ENCODE measurements at places on chromosomes 7 and 10.
A peak's percentile ranks its signal among the peaks of the same experiment; 100 is the strongest.

DNA sequence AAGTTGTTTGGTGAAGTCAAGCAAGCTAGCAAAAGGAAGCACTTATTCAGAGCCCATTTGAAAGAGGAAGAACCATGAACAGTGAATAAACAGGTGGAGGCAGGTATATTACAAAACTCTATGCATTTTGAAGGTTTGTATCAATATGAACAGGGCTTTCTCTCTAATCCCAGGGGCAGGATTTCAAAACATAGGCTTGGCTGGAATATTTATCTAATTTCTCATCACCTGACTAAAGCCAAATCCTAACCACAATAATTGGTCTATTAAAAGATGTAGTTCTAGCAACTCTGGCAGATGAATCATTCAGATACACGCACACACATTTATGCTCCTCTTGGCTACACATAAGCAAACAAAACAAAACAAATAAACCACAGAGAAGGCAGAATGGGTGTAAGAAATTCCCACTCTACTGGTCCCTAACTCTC, 554.4 kb downstream of the INHBA start:
- no peak for DNase-seq

DNA sequence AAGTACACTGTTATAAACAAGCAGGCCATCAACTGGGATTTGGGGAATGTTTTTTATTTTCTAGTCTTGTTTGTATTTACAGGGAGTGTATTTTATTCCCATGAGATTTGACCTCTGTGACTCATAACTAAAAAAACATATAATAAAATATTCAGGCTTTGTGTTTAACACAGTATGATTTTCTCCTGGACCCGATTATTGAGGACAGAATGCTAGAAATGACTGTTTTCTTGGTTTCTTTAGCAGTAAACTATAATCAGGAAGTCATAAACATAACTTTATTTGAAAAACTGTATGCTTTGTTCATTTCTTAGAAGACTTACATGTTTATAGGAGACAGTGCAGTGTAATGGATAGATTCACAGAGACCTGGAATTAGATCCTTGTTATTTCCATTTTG, 2.1 kb downstream of the NHLRC2 start:
- no peak for DNase-seq

GRCh38 chr7:98748090-98748489, 121.7 kb downstream of the TMEM130 start:
- no peak for DNase-seq

GRCh38 chr7:123643495-123644441, 11.9 kb upstream of the LMOD2 start:
- peak; percentile 59 for DNase-seq

- DNase-seq = no peak
Observed at GRCh38 chr10:78664929-78665553, 403.7 kb upstream of the ZMIZ1 start.

Measured in hepatocyte (in vitro differentiated cells).